Stimulated activated CD4-positive, alpha-beta T cell treated with anti-CD3 and anti-CD28 coated beads, Interleukin-2, amount 100 ng/mL, for 4 hours (primary cell): ENCODE measurements at places on chromosomes 7 and 10.

DNA sequence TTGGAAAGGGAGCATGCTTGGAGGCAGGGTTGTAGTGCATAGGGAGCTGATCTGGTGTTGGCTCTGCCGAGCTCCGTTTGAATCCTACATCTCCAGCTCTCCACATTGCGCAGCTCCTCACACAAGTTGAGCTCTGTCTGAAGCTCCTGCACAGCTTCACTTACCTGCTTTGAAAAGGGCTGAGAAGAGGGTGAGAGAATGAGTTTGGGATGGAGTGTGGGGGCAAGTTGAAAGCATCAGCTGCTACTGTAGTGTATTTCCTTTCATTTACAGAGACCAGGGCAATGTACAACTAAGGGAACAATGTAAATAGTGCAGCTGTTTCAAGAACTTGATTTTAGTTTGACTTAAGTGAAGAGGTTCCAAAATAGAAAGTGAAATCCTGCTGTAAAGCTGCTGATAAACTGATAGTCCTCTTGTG lies 88.5 kb downstream of the VTI1A start:
- no peak for DNase-seq

DNA sequence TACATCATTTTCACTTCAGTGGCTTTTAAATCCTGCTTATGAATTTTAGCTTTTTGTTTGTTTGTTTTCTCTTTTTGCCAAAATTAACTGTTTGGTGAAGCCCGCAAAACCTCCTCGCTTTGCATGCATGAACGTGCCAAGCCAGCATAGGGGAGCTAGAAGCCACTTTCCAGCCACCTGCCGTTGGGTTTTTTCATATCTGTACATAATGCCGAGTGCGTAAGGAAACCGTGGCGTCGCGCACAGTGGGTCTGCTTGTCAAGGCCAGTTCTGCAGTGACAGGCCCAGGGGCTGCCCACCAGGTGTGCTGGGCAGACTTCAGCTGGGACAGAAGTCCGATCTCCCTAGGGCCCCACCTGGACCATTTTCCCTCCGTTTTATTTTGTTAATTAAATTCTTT lies 41.1 kb downstream of the WIPI2 start:
- DNase-seq = no peak

GRCh38 chr7:70635633-70636032 lies 496.3 kb upstream of the GALNT17 start:
- no peak for DNase-seq

DNA sequence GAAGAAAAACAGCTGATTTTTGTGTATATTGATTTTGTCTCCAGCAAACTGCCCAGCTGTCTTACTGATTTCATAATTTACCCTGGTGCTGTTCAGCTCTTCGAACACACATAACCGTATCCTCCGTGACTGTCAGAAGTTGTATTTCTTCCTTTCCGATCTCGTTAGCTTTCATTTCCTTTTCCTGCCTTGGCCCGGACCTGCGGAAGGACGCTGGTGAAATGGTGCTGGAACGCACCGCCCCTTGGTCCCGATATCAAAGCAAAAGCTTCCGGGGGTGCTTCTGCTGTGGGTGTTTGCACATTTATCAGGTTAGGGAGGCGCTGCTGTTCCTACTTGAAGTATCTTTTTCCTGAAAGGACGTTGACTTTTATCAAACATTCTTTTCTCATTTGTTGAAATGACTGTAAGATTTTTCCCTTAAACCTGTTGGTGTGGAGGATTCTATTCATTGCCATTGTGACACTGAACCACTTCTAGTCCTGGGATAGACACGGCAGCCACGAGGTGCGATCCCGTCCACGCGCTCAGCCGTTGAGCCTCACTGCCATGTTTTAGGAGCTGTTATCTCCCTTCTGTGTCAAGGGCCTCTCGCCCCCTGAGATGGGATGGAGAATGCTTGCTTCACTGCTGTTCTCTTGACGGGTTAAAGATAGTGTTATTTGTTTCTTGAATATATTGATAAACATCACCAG lies 72.6 kb downstream of the FOXL3 start:
- peak; percentile 37 for DNase-seq

DNA sequence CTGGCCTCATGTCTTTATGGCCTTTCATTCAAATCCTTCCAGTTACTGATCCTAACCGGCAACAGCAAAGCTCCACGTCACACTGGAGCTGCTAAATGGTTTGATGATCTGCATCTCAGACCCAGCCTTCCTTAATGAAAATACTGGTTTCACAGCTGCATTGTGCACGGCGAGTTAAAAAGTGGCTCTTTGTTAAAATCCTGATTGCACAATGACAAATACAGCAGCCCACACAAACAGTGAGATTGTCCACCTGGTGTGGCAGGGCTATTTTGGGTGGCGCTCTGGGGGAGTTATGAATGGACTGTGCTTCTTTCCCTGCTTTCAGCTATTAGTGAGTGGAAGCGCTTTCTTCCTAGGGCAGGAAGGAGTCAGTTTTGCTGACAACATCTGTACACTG lies 63.4 kb upstream of the C1QL3 start:
- DNase-seq = no peak

DNA sequence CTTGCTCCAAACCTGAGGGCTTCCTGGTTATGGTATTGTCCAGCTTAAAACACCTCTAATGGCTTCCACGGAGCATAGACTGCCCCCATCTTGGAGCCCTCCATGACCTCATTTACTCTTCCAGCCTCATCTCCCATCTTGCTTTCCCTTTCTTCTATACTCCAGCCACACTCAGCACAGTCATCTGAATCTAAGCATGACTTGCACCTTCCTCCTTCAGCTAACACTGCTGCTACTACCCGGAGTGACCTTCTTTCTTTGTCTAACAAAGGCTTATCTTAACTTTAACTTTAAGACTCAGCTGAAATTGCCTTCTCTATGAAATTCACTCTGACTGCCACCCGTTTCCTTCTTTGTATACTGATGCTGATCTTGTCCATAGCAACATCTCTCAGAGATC lies 135.1 kb downstream of the FAM107B start:
- DNase-seq = no peak

DNA sequence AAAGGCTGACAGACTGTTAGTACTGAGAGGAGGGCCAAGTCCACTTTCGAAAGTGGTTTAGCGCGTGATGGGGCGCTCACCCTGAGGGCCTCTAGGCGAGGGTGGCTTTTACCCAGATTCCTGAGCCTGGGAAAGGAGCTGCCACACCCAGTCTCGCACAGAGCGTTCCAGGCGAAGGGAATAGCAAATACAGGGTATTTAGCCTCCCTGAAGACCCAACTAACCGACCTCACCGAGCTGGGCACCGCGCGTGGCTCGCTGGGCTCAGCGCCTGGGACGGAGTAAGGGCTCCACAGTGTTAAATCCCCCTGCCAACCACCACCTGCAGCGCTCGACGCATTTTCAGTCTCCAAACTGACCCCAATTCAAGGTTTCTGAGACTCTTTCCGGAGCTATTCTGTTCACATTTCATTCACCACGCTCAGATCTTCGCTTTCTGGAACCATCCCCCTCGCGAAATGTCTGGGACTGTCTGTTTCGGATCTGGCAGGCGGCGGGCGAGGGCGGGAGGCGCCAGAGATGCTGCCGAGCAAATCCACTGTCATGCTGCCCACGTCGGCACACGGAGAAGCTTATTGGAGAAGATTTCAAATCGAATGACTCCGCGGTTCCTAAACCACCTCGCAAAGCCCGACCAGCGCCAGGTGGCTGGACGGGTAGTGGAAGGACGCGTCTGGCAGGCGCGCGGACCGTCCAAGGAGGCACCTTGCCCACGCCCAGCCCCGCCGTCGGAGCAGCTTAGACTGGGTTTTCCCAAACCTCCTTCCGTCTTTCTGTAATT lies 1.4 kb upstream of the OSBPL3 start:
- DNase-seq = peak; percentile 46

GRCh38 chr7:47047384-47047783 lies 534.5 kb downstream of the TNS3 start:
- no peak for DNase-seq

DNA sequence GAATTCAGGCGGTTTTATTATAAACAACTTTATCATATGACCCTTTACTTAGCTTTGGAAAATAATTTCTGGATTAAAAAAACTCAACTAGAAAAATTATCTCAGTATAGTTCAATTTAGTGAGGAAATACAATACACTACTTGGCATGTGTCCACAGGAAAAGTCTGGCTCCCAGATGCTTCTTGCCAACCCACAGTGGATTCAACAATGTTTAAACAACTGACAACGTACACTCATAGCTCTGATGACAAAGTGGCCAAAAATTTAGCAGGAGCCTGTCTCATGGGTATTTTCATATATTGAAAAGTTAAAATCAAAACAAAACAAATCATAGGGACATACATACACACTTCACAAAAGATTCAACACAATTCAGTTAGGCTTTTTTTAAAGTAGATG lies 158.8 kb downstream of the SKAP2 start:
- no peak for DNase-seq

- no peak for DNase-seq
Observed at GRCh38 chr10:104387130-104387888, 33.7 kb downstream of the CFAP58 start.

DNA sequence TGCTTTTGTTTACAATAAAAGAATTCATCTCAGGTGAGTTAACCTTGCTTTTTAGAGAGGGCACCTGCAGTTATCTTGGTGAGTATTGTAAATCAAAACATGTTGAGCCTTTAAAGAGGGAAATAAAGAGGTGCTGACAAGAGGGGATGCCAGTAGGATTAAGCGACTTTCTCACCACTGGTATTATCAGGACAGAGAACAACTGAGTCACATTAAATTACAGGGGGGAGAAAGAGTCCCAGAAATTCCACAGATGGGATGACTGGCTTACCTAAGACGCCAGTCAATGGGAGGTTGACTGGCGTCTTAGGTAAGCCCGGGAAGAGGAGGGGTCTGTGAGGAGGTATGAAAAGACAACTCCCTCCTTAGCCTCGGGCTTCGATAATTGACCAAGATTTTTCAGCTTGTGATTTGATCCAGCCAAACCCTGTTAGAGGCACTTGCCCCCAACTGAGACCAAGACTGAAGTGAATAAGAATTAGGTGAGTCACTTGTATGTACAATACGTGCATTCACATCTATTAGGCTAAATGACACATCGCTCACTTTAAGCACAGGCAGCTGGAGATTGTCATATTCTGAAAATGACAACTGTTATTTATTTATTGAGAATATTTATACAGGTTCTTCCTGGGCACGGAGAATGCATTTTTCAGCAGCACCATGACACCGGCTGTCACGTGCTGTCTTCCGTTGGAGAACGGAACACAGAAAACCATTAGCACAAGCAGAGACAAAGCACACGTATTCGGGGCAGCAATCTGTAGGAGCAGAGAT lies 117.6 kb downstream of the SEM1 start:
- DNase-seq = no peak

DNA sequence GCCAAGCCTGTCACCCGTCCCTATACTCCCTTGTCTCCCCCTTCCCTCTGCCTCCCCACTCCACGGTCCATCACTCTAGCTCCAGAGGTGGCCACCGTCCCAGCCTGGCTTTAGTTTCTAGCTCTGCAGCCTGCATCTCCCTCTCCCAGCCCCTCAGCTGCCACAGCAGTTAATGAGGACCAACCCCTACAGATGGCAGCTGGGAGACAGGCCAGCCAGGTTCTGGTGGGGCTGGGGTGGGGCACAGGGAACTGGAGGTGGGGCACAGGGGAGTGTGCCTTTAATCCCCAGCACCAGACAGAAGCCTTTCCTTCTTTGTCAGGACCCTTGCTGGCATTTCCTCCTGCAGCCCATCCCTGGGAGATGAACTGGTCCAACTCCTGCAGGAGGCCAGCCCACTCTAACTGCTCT lies 21.1 kb downstream of the UNC5B start:
- no peak for DNase-seq

- no peak for DNase-seq
Observed at GRCh38 chr7:128000854-128001265, 30.4 kb downstream of the LRRC4 start.

DNA sequence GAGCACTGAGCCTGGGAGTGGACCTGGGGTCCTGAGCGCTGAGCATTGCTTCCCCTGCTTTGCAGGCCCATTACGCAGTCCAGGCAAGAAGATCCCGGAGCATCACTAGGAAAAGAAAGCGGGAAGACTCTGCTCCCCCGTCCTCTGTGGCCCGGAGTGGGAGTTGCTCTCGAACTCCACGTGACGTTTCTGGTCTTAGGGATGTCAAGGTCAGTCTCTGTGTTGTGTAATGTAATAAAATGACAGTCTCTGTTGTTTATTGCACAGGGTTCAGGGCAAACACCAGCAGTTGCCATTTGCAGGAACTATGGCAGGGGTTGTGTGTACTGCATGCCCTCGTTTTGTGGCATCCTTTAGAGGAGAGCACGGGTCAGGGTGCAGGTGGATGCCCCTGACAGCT lies 10.0 kb downstream of the IDI2 start:
- DNase-seq = no peak

DNA sequence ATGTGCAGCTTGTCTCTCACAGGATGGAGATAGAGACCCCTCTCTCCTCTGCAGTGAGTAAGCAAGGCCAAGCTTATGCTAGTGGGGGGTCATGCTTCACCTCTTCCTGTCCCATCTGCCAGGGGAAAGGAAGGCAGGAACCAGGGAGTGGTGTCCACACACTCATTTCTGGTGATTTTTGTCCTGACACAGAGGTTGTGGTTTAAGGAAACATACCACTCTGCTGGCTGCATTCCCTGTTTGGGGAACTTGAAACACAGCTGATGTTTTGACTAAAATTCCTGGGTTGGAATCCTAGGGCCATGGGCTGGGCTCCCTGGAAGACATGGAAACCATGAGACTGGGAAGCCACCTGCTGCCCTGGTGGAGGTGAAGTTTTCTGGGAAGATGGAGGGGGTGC lies 21.4 kb downstream of the C10orf120 start:
- no peak for DNase-seq

DNA sequence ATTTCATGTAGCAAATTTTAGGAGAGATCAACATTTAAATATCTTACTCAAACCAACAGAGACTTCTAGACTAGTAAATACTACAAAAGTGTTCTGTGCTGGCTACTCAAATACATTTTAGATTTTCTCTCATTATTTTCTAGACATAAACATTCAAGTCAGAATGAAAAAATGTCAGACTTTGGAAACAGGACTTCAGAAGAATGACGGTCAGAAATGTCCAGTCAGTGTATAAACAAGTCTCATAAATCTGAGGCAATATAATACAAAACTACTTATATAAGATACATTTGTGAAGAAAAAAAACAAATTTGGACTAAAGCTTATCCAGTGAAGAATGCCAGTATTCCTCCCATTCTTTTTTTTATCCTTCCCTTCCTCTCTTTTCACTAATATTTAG lies 25.9 kb downstream of the RNLS start:
- DNase-seq = no peak

DNA sequence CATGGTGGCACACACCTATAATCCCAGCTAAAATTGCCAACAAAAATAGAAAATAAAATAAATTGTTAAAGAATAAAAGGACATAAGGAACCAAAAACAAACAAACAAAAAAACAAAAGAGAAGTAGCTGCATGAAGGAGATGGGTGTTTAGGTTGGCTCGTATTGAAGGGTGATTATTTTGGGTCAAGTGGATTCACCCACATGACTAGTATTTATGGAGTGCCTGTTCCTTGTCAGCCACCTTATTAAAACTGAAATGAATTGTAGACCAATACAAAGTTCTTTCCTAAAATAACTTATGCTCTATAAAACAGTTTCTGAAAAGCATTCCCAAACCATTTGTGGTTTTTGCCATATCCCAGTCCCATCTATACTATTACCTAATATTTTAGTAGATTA lies 138.7 kb downstream of the BTAF1 start:
- no peak for DNase-seq

- DNase-seq = no peak
Observed at GRCh38 chr7:132394283-132395198, 181.7 kb downstream of the PLXNA4 start.
